Stimulated activated CD8-positive, alpha-beta memory T cell treated with anti-CD3 and anti-CD28 coated beads, Interleukin-4, amount 100 ng/mL, for 1 hour (primary cell): ENCODE measurements at places on chromosomes 4 and X.

DNA sequence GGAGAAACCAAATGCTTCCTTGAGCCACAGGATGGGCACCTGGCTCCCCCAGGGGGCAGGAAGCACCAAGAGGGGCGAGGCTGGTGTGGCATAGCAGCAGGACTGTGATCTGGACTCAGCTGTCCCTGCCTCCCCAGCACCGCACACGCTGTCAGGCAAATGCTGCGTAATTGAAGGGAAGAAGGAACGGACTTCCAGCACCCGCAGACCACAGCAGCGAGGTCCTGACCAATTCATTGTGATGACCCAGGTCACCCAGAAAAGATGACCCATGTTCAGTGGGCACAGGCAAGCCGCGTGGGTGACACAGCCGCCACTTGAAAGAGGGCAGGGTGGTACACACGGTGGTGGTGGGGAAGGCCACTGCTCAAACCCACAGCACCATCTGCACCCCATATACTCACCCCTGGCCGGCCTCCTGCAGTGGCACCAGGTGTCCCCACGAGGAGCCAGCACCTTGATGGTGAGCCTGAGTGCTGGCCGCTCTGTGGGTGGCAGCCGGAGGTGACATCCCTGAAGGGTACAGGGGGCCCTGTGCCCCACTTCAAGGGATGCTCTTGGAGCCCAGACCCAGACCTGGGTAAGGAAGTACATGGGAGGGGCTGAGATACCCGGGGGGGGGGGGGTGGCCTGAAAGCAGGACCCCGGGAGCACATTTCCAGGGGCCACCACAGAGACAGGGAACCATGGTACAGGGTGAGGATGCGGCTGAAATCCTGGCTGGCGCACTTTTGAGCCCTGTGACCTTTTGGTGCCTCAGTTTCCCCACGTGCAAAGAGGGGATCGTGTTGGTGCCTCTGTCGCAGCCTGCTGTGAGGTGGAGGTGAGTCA, 11.5 kb downstream of the NAT8L start:
- DNase-seq: no peak

GRCh38 chrX:3743801-3744439, 30.5 kb upstream of the PRKX start:
- peak; percentile 17 for DNase-seq

DNA sequence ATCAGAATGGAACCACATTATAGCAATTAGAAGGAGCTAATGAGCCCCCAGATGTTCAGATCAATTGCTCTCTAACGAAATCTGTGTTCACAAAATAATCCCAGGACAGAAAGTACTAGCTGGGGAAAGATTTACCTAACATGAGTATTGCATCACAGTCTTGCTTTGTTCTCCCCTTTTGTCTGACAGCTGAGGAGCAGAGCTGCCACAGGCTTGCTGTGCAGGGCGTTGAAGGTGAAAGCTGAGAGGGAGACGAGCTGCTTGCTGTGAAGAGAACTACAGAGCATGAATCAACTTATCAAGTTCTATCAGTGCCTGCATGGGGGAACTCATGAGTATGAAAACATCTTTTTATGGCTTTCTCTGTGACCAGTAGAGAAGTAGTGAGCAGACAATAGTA, 441.2 kb downstream of the CENPC start:
- no peak for DNase-seq

- DNase-seq: no peak
These were observed 38.5 kb upstream of the CXXC4 start for GRCh38 chr4:104533156-104533555.

- DNase-seq: no peak
These were observed 1.9 kb downstream of the UBE2K start for GRCh38 chr4:39699687-39700409.

DNA sequence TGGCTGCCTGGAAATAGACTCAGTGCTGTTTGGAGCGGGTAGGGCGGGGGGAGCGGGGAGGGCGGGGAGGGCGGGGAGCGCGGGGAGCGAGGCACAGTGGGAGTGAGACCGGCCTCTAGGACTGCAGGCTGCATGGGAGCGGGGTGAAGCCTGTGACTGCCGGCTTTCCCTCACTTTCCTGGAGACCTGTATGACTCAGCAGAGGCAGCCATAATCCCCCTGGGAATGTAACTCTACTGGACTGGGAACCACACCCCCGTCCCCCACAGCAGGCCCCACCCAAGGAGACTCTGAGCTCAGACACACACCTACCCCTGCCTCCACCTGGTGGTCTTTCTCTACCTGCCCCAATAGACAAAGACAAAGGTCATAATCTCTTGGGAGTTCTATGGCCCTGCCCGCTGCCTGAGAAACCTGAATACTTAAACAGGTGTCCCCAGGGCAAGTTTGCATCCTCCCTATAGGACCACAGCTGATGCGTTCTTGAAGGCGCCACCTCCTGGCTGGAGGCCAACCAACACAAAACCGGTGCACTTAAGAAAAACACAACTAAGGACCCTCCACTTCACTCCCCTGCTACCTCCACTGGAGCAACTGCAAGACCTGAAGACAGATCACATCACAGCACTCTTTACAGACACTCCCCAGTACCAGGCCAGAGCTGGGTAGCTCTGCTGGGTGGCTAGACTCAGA, 18.0 kb downstream of the HDAC8 start:
- DNase-seq: no peak

GRCh38 chr4:25051534-25051933, 20.8 kb upstream of the LGI2 start:
- no peak for DNase-seq

GRCh38 chr4:42781315-42781714, 111.2 kb upstream of the GRXCR1 start:
- no peak for DNase-seq

DNA sequence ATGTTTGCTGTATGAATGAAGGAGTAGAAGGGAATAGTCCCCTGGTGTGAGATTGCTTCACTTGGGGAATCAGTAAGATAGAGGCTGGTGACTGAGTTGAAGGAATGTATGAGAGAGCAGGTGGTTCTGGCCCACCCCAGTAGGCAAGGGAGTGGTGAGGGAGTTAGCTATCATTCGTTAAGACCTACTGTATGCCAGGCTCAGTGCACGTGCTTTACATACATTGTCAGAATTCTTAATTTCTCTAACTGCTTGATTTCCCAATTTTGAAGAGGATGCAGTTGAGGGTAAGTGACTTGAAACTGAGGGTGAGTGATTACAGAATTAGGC, 700 bp downstream of the VMA21 start:
- DNase-seq: no peak

GRCh38 chr4:97548943-97549583, 594.2 kb downstream of the STPG2 start:
- DNase-seq: no peak

GRCh38 chr4:55864577-55865223, 11.3 kb downstream of the EXOC1 start:
- no peak for DNase-seq

DNA sequence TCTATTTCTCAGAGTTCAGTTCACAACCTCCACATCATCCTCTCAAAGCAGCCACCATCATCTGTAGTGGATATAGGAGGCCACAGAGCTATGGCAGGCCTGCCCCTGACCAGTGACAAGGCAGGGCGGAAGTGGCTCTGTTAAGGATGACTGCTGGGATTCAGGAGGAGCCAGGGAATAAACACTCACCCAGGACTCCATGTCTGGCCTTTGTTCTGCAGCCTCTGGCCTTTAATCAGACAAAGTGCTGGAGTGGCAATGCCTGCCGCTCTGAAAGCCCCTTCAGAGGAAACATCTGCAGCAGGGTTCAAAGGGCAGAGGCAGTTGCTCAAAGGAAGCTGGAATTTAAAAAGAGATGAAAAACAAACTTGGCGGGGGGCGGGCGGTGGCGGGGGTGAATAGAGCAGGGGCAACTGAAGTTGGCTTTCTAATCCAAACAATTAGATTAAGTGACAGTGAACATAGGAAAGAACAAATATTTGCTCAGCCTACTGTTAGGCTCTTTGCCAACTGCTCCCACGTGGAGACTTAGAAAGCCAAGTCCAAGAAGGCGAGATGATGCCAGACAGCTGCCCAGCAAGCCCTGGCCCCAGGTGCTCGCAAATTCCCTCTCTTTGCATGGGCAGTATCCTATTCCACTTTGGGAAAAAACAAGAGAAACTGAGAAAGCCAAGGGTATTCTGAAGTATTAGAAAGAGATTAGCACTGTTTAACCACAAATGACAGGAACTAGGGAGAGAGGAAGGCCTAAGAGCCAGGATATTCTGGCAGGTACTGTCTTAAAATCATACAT, 5.5 kb downstream of the MPP1 start:
- DNase-seq: no peak

DNA sequence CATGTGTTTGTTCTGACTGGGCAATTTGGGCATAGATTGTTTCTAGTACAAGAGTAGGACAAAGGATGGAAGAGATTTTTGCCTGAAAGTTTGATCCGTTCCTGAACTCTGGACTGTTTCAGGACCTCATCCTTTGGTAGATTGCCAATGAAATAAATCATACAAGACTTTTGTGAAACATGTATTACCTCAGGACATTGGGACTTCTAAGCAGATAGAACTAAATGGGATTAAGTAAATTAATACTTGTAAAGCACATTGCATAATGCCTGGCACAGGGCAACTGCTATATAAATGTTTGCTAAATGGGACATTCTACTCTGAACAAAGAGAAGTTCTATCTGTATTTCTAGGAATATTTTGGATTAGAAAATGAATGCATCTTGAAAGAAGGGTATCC, 164.8 kb upstream of the RPS6KA3 start:
- DNase-seq: no peak

- no peak for DNase-seq
These were observed 65.4 kb upstream of the ADRA2C start for GRCh38 chr4:3700736-3701135.
